Thoracic aorta (tissue), 2 donors: ENCODE measurements at places on chromosomes 5 and 9. TPM values are rescaled to one million over a fixed set of nuclear protein-coding genes. Genes with fewer than 3 reads are reported as not detected.

The GRIN1 gene
- total RNA-seq = not detected

The EPB41L4B gene
- total RNA-seq = 1.1 TPM

DNA sequence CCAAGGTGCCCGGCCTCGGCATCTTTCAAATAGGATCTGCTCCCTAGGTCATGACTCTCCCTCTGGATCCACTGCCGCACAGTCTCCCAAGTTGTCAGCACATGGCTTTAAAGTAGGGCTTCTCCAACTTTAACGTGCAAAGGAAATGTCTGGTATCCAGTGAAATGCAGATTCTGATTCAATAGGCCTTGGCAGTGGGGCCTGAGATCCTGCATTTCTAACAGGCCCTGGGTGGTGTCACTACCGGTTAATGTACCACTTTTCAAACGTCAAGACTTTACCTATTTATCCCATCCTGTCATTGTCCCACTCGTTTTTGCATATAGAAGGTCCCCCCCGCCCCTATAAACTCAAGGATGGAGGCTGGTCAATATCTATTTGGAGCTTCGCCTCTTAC lies 137.6 kb upstream of the ZNF618 start:
- H3K36me3 ChIP-seq = no peaks in the 10 kb centered on the region
- H3K4me3 ChIP-seq = no peak overlapping the region
- no peaks in the 10 kb centered on the region for H3K27me3 ChIP-seq
- no peaks in the 10 kb centered on the region for H3K4me1 ChIP-seq
- DNase-seq = no peak

- peaks cover 6% of the 10 kb centered on the region for H3K36me3 ChIP-seq
- peaks cover 17% of the 10 kb centered on the region for H3K4me1 ChIP-seq
- DNase-seq = no peak
- H3K27me3 ChIP-seq = no peaks in the 10 kb centered on the region
- no peak overlapping the region for H3K4me3 ChIP-seq
Observed at GRCh38 chr9:109886041-109886440, 106.0 kb downstream of the PALM2AKAP2 start.

- H3K27me3 ChIP-seq = no peaks in the 10 kb centered on the region
- peaks cover 17% of the 10 kb centered on the region for H3K36me3 ChIP-seq
- peaks cover 52% of the 10 kb centered on the region for H3K4me1 ChIP-seq
- no peak overlapping the region for H3K4me3 ChIP-seq
Observed at GRCh38 chr9:120394058-120394669, 185.8 kb downstream of the CDK5RAP2 start.

- no peaks in the 10 kb centered on the region for H3K4me1 ChIP-seq
- no peaks in the 10 kb centered on the region for H3K36me3 ChIP-seq
- no peak overlapping the region for H3K4me3 ChIP-seq
- no peak for DNase-seq
Observed at GRCh38 chr5:2113348-2114131, 230.8 kb upstream of the IRX4 start.

GRCh38 chr9:136721339-136722092 lies 9.1 kb downstream of the DIPK1B start:
- H3K36me3 ChIP-seq = peaks cover 21% of the 10 kb centered on the region
- H3K27me3 ChIP-seq = no peaks in the 10 kb centered on the region
- no peak overlapping the region for H3K27ac ChIP-seq

DNA sequence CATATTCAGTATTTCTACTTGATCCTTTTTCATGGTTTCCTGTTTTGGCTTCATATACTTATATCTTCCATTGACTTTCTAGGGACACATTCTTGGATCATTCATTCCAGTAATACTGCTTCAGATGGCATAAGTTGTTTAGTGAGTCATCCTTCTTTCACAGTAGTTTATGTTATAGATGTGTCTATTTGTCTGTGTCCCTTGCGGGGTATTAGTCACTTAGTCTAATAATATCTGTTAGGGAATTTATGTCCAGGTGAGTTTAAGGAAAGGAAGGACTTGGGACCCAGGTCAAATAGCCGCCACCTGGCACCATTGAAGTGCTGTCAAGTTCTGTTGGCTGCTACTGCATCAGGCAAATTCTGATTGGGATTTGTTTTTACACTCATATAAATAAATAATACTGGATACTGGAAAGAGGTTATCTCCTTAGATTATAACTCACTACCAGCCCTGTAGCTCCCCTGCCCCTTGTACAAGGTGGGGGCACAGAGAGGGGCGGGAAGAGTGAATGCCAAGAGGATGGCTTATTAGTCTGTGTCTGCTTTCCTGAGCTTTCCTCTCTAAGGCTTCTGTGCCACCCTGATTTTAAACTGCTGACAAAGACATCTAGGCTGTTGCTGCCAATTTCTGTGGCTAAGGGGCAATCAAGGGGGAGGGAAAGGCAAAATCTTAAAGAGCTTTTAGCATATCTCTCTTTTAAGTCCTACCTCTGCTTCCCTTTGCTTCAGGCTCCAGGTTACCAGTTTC lies 64.9 kb downstream of the CDC42SE2 start:
- H3K36me3 ChIP-seq = no peaks in the 10 kb centered on the region
- H3K27me3 ChIP-seq = no peaks in the 10 kb centered on the region
- no peak overlapping the region for H3K27ac ChIP-seq
- no peak for DNase-seq
